Fibroblast of villous mesenchyme (primary cell): ENCODE measurements at places on chromosomes 4 and X. TPM values are rescaled to one million over a fixed set of nuclear protein-coding genes. Genes with fewer than 3 reads are reported as not detected.

The STK32B gene
- 1.3 and 2.6 TPM in 2 replicates for total RNA-seq

The SMAD1 gene
- 33.2 and 33.8 TPM in 2 replicates for total RNA-seq

The OTUD6A gene
- not detected in 2 replicates for total RNA-seq

The PDGFC gene
- 145 and 184 TPM in 2 replicates for total RNA-seq

The ZNF718 gene
- 7.1 and 8.2 TPM in 2 replicates for total RNA-seq

The SNCA gene
- total RNA-seq, result 0.97 and 3.5 TPM in 2 replicates

DNA sequence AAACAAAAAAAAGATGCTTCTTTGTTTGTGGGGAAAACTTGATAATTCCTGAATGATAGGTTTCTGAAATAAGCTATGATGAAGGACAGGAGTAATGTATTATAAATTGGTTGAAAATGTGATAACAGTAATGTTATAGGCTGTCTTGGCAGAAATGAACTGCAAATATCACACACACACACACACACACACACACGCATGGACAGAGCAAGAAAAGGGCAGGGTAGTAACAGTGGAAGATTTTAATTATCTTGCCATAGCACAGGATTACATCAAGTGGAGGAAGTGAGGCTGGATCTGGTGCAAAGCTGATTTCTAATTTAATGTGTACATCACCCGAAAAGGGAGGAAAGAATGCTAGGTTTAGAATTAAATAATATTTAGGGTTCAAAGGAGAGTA is 97.5 kb upstream of the CXXC4 start:
- no peak for DNase-seq

GRCh38 chrX:132025041-132025440 is 1.9 kb downstream of the STK26 start:
- DNase-seq, result no peak

DNA sequence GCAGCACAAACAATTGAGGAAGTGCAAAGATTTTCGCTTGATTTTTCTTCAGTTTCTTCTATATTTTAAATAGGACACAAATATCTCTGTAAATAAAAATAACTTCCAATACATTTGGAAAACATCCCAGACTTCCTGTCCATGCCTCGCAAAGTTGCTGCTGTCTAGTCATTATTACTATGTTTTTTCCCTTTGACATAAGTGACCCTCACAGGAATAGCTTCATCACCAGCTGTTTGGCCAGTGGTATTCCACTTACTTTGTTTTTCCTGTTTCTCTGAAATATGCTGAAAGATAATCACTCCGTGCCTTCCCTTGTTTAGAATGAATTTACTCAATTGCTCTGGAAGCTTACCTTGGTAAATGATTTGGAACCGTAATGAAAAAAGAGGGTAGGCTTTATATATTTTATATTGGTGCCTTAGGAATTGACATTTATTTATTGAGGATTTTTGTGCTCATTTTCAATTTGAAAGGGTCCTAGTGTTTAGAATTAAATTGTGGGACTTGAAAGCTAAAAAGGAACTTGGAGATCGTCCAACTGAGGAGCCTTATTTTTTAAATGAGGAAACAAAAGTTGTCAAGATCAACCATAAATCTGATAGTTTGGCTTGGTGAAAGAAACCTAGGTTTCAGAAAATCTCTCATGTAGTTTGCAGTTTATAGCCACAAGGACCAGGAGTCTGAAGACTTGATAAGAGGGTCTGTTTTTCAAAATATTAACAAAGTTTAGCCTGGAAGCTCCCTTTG is 65.6 kb downstream of the CDKL5 start:
- DNase-seq, result peak; percentile 8

- no peak for DNase-seq
Observed at GRCh38 chr4:158754385-158755180, 14.2 kb upstream of the FNIP2 start.

DNA sequence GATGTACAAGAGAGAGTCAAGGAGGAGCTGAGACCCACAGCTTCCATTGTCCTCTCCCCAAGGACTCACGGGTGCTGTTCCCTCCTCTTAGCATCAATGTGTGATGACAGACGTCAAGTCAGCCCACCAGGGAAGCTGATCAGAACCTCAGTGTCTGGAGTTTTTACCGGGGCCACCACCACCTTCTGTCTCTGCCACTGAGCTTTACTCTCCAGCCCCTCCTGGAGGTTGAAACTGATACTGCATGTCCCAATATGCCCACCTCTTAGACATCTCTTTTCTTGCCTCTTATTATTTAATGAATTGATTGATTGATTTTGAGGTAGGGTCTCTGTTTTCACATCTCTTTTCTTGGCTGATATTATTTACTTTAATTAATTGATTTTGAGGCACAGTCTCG is 10.3 kb upstream of the AKAP17A start:
- DNase-seq, result peak; percentile 35

- DNase-seq, result no peak
Observed at GRCh38 chr4:94575652-94576051, 123.9 kb downstream of the PDLIM5 start.

GRCh38 chr4:155530290-155530689 is 136.4 kb upstream of the GUCY1A1 start:
- DNase-seq, result no peak

DNA sequence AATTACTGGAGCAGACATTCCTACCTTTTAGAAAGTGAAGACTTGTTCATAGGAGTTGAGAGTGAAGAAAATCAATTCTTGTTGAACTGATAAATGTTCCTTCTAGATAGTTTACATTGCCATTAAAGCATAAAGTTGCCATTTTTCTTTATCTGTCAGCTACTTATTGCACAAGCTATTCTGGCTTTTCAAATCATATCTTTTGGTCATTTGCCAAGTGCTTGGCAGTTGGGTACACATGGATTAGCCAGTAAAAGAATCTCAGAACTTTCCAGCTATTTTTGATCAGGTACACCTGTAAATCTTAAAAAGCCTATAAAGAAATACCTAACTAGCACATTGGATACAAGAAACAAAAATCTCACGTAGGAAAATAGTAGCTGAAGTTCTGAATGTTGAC is 56.4 kb upstream of the PNPLA4 start:
- no peak for DNase-seq

GRCh38 chr4:166802346-166802745 is 431.9 kb downstream of the SPOCK3 start:
- DNase-seq, result no peak

GRCh38 chr4:102551958-102552565 is 50.9 kb downstream of the NFKB1 start:
- no peak for DNase-seq

GRCh38 chr4:184237612-184238011 is 19.9 kb upstream of the ENPP6 start:
- DNase-seq, result peak; percentile 6

- peak; percentile 91 for DNase-seq
Observed at GRCh38 chr4:69116645-69117321, 20.5 kb downstream of the UGT2B7 start.

DNA sequence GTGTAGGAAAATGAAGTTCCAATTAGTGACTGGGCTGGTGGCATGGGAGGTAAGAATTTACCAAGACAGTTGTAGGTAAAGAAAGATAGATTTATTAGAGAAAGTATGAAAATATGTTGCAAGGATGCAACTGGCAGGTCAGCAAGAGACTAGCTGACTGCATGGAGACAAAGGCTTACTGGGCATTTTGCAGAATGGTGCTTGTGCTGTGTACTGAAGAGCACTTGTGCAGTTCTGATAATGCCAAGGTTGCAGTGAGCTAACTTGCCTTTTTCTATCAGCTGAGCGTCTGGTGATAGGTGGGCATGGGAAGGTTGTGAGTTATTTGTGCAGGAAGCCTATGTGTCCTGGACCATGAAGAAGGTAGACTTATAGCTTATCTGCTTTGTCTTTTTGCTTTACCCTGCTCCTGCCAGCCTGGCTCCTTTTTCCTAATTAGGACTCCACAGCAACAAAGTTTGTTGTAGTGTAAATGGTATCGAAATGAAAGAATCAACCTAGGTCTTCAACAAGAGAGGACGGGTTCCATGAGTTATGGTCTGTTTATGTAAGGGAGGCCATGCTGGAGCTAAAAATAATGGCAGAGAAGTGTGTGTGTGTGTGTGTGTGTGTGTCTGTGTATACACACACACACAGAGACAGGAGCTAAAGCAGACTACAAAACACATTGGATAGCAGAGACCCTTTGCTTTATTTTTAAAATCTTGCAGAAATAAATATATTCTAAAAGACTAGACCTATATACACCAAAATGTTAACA is 15.0 kb downstream of the BST1 start:
- DNase-seq, result peak; percentile 41

DNA sequence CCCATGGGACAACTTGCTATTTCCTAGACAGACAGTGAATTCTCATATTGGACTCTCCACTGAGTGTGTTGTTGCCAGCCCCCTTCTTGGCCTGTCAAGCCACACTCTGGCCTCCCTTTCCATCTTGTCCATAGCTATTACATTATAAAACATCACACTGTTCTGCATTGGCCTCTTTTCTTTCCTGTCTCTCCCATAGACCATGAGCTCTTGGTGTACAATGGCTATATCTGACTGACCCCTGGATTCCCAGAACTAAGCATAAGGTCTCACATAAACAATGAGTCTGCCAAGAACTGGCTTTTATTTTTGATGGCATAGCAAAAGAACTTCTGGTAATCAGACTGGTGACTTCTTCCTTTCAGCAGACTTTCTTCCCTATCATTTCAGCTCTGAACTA is 23.8 kb downstream of the STARD8 start:
- DNase-seq, result no peak

DNA sequence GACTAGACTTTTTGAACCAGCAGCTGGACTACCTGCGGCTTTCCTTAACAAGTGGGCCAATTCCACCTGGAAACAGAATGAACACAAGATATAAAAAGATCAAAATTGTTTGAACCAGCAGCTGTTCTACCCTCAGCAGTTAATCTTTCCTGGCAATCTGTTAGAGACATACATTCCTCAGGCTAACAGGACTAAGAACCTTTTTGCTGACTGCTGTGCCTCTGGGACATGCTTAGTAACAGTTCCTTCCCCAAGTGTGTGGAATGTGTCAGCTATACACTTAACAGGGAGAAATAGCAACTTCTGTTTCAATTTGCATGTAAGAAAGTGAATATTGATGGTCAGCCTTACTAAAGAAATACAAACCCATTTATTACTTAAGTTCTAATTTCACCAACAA is 554.4 kb downstream of the ARAP2 start:
- no peak for DNase-seq

- peak; percentile 94 for DNase-seq
Observed at GRCh38 chr4:147334478-147334877, 146.4 kb upstream of the EDNRA start.

DNA sequence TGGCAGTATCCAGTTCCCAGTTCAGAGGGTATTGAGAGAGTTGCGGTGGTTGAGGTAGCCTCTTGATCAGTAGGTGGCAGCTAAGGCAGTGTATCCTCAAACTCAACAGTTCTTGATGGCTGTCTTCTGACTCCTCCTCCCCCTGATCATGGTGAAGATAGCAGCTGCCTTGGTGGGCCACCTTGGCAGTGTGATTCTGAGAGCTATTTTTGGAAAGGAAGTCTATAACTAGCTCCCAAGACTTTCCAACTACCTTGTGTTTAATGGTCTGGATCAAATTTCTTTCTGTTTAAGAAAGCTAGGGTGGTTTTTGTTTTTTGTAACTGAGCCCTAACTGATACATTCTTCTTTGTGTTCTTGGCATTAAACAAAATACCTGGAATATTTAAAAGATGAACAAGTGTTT is 10.5 kb upstream of the TBC1D19 start:
- no peak for DNase-seq

GRCh38 chr4:126738926-126739325 is 893.8 kb upstream of the INTU start:
- no peak for DNase-seq

DNA sequence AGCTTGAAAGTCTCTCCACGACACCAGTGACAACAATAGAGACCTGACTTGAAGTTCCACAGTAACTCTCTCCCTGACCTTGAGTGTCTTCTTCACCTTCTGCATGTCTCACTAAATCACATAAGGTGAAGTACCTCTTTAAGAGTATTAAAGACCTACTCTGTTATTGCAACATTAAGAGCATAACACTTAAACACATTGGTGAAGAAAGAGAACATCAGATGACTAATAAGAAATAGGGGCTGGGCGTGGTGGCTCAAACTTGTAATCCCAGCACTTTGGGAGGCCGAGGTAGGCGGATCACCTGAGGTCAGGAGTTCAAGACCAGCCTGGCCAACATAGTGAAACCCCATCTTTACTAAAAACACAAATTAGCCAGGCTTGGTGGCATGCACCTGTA is 33.9 kb upstream of the MAPK10 start:
- no peak for DNase-seq

GRCh38 chrX:120457766-120458180 is 11.3 kb downstream of the LAMP2 start:
- DNase-seq, result peak; percentile 82

GRCh38 chr4:69831646-69832325 is 28.2 kb downstream of the SULT1E1 start:
- DNase-seq, result no peak
